ENCODE measurements at places on chromosomes 2 and 18. TPM values are rescaled to one million over a fixed set of nuclear protein-coding genes. Genes with fewer than 3 reads are reported as not detected.

The MEIS1 gene
- total RNA-seq = 32.5 TPM

The TACR1 gene
- total RNA-seq = not detected

DNA sequence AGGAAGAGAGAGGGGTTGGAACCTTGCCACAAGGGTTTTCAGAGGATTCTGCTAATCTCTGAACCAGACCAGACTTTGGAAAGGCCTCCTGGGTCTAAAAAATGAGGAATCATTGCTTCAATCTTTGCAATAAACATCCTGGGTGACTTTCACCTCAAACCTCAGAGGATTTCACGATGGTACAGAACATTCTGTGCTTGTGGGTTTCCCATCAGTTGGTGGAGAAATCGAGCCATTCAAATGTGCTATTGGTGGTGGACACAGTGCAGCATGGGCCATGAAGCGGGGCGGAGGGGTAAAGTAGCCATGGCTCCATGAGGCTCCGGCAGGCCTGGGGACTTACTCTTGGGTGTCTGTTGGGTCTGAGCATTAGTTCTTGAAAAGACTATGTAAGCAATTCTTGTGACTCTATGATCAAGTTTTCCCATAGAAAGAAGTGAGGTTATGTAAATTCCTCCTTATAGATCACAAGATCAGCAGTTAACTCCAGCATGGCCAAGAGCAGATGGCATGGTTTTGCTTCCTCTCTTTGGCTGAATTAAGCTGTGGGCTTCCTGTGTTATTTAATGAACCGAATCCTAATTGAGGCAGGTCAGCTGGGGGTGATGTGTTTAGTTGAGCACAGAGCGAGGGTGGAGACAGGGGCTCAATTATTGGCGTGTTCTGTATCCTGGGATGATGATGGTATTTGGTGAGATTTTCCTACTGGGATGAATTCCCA is 1.9 kb upstream of the IL1R2 start:
- DNase-seq = no peak

GRCh38 chr2:199679883-199680282 is 171.1 kb downstream of the FTCDNL1 start:
- no peak for DNase-seq

DNA sequence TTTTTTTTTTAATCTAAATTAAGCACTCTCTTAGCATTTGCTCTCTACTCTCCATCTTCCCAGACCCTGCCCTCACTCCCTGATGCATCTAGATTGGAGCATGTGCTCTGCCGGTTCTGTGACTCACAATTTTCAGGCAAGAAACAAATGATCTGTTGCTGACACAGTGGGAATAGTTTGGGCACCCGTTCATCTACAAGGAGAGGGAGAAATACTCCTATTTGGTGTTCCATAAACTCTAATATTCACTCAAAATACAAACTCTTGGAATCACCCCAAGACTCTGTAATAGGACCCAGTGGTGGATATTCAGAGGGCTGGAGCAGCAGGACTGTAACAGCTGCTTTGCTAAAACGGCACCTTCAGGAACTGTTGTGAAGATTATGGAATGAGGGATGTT is 37.1 kb upstream of the LINC00305 start:
- no peak for DNase-seq

DNA sequence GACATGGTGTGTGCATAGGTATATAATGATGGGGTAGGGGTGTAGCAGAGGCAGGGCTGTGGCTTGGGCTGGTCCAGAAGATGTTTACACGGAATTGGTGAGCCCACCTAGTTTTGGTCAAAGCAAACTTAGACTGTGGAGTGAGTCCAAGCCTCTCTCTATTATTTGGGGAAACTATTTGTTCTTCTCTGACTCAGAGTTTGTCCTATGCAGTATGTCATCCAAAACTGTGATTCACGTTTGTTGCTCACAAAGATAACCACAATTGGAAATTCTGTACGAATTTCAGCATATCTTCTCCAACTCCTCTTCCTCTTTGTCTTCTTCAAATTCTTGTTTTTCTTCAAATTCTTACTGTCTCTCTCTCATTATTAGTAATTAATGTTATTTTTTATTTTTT is 292.9 kb downstream of the XIRP2 start:
- DNase-seq = no peak

All from Karpas-422 (cell line).